ENCODE measurements at places on chromosomes 2 and 18.

GRCh38 chr2:102130647-102130991 is 11.9 kb upstream of the IL1R1 start:
- DNase-seq, result no peak

DNA sequence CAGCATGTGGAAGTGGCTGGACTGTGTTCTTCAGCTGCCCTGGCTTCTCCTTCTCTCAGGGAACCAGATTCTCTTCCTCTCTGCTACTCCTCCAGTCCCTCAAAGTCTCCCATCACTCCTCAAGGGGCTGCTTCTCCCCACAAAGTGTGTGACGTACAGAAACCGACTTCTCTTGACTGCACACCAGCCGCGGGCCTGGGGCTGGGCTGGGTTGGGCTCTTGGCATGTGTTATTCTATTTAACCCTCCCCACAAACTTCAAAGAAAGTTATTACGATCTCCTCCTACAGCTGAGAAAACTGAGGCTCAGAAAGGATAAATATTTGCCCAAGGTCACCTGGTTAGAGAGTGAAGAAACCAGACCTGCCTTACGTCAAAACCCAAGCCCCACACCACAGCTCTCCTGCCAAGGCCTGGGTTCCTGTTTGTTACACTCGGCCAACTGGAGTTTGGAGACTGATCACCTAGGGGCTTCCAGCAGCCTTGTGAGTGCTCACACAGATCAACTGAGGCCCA is 269.0 kb downstream of the TFCP2L1 start:
- no peak for DNase-seq

- no peak for DNase-seq
Measured at GRCh38 chr2:23235736-23236135, 149.2 kb upstream of the KLHL29 start.

GRCh38 chr2:176553685-176554100 is 284.5 kb downstream of the MTX2 start:
- DNase-seq, result no peak

DNA sequence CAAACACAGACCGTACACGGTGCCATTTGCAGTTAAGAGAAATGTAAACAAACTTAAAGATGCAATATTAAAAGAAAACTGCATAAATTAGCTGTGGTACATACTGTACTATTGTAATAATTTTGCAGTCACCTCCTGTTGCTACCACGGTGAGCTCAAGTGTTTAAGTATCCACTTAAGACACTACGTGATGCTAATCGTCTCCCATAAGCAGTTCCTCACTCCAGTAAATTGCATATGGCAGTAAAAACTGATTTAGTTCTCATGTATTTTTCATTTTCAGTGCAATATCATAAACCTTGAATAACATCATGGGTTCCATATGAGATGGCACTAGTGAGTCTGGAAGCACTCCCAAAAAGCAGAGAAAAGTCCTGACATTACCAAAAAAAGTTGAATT is 14.4 kb downstream of the CLEC4F start:
- DNase-seq, result no peak

GRCh38 chr2:18600255-18600613 is 10.9 kb upstream of the NT5C1B start:
- DNase-seq, result no peak

DNA sequence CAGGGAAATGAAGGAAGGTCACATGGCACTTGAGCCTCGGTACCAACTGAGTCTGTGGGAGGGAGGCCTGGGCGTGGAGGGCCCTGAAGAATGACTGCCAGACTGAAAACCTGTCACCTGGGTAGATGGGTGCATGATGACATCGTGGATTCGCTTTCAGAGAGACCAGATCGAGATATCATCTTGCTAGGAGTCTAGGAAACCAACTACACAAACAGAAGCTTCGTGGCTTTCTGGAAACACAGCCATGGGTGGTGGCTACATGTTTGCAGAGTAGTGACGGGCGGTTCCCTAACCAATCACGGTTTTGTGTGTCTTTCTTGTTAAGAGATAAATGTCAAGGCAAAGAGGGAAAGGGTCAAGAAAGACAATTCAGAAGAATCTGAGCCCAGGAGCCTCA is 155.0 kb downstream of the EIPR1 start:
- no peak for DNase-seq

DNA sequence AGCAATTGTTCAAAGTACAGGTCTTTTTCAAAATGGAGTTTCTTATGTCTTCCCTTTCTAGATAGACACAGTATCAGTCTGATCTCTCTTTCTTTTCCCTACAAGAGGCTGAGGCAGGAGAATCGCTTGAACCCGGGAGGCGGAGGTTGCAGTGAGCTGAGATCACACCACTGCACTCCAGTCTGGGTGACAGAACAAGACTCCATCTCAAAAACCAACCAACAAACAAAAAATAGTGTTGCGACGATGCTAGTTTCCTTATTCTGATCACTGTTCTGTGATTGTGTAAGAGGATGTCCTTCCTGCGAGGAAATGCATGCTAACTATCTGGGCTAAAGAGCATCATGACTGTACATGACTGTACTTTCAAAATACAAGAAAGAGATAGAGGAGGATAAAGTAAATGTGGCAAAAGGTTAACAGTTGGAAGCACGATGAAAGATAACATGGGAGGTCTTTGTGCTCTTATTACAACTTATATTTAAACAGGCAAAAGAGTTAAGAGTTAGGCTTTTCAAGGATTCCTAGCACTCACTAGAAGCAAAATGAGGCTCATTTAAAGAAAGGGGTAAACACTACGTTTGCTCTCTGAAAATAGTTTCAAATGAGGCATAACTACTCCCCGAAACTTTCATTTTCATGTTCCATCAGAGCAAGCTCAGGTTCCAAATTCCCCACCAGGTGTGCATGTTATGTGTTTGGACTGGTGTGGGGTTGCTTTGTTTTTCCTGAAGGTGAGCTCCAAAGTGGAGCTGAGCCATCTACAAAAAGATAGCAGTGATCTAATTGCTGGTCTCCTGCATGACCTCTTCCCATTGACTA is 23.8 kb downstream of the SOWAHC start:
- no peak for DNase-seq

DNA sequence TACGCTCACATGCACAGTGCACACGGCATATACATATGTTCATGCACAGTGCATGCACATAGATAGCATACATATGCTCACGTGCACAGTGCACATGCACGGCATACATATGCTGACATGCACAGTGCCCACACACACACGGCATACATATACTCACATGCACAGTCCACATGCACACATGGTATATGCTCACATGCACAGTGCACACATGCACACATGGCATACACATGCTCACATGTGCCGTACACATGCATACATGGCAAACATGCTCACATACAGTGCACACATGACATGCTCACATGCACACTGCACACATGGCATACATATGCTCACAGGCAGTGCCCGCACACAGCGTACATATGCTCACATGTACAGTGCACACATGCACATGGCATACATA is 97.7 kb upstream of the CTDP1 start:
- no peak for DNase-seq

GRCh38 chr2:231359441-231359840 is 36.1 kb upstream of the B3GNT7 start:
- no peak for DNase-seq

GRCh38 chr2:69225933-69226332 is 161.1 kb downstream of the GFPT1 start:
- DNase-seq, result no peak

DNA sequence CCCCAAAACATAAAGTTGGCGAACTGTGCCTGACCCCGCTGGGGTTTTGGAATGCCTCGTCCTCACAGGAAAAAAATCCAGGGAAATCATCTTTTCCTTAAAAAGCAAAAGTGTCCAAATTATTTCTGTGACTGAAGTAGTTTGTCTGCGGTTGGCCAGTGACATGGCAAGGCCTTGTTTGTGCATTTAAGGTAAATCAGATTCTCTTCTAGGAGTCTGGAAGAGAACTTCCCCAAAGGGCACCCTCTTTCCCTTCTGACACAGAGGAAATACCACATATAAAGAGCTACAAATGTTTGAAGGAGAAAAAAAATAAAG is 737 bp upstream of the CYB5A start:
- DNase-seq, result no peak

DNA sequence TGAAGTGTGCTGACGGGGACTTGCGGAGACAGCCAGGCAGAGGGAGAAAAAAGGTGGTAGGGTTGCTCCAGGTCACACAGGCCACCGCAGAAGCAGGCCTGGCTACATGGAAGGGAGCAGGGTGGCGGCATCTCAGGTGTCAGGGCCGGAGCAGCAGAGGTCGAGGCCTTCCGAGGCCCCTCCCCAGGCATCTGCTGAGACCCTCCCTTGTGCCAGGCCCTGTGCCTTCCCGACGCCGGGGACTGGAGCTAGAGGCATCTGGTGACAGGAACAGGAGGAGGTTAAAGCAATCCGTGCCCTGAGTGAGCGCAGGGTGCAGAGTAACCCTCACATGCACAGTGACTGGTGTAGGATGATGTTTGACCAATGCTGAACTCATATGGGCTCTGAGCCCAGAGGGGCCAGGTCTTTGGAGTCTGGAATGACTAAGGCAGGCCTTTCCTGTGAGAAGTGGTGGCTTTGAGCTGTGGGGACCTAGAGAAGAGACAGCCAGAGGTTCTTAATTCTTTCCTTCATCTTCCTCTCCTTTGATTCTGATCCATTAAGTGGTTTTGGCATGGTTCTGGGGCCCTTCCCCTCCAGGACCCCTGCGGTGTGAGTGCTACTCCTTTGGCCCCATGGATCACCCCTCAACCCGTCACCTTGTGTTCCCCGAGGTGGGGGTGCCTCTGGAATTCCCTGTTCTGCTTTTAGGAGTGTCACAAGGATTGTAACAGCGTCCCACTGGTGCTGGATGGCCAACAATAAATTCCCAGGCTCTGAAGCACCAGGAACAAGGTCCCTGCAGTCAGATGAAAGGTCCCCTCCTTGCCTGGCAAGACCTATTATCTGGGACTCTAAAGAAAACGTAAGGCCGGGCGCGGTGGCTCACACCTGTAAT is 72.1 kb downstream of the KLHL29 start:
- no peak for DNase-seq

- DNase-seq, result no peak
Measured at GRCh38 chr2:21198637-21199036, 74.9 kb downstream of the TDRD15 start.

- DNase-seq, result no peak
Measured at GRCh38 chr2:221705185-221705877, 133.2 kb upstream of the EPHA4 start.

GRCh38 chr18:8952174-8952573 is 150.3 kb upstream of the NDUFV2 start:
- no peak for DNase-seq

DNA sequence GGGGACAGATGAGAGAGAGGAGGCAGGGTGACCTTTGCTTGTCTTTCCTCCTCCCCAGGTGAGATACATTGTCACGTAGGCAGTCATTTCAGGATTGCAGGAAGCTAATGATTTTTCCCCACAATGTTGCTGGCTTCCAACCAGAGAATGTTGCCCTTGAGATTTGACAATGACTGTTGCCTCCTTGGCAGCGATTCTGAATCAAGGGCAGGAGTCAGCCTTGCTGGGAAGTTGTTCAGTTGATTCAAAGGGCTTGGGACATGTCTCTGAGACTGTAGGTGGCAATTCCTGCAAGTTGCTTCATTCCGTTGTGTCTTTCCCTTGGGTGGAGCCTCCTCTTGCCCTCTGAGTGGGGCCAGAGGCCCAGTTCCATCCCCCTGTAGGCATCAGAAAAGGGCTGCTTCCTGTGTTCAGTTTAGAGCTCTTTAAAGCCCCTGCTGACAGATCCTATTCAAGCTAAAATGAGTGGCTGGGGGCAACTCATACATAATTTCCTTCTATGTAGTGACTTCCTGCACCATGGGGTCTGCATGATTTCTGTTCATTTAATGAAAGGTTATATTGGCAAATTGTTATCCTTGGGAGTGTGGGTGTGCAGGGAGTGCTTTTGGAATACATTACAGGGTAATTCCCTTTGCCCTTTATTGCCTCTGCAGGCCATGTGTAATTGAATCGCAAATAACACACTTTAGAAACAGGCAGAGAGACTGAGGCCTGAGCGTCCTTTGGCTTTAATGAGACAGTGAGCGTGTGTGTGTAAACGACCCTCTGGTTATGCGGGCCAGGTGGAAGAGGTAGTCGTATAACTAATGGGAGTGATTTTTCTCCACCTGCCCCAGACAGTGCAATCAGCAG is 52.4 kb downstream of the GPR39 start:
- DNase-seq, result no peak

- no peak for DNase-seq
Measured at GRCh38 chr2:46776687-46777327, 138.8 kb downstream of the MCFD2 start.

GRCh38 chr2:141331127-141331526 is 799.7 kb downstream of the LRP1B start:
- no peak for DNase-seq

DNA sequence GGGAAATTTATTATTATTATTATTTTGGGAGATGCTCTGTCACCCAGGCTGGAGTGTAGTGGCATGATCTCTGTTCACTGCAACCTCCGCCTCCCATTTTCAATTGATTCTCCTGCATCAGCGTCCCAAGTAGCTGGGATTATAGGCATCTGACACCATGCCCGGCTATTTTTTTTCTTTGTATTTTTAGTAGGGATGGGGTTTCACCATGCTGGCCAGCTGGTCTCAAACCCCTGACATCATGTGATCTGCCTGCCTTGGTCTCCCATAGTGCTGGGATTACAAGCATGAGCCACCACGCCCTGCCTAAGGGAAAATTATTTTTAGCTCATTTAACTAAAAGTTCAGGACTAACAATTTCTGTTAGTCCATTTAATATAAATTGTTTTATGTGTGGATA is 109.2 kb upstream of the SESTD1 start:
- DNase-seq, result no peak

DNA sequence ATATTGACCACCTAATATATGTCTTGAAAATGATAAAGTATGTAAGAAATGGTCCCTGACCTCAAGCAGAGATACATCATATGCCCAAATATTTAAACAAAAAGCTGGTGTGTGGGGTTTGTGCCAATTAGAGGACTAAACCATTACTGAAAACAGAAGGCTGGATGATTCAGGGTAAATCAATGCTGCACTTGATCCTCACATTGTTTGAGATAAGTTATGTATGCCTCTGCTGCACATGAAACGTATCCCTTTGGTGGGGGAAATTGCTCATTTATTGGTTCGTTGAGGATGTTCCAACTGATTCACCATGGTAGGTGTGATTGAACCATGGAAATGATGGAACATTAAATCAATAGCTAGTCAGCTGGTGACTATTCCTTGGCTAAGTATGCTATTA is 24.7 kb upstream of the DARS1 start:
- DNase-seq, result no peak

DNA sequence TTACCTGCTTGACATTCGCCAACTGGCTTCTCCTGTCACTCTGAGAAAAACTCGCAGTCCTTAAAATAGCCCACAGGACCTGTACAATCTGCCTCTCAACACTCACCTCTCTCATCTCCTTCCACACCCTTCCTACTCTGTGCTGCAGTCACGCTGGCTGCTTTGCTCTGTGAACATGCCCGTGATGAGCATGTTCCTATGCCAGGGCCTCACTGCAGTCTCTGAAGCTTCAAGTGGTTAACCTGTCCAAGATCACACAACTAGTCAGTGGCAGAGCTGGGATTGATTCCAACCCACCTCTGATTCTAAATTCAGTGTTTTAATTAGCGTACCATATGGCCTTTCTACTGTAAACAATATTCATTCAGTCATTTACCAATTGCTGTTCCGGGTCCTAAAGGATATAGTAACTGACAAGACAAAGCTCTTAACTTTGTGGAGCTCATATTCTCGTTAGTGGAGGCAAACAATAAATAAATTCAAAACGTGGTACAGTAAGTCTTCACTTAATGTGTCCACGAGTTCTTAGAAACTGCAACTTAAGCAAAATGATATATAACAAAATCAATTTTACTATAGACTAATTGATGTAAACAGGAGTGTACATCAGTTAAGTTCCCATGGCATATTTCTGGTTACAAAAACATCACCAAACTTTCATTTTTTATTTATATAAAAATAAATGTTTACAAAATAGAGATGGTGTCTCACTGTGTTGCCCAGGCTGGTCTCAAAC is 38.9 kb upstream of the FBXO11 start:
- DNase-seq, result no peak

Data from cerebellar nuclear complex (tissue), 1 donor.